NB4 (cell line): ENCODE measurements at places on chromosomes 4 and X.

DNA sequence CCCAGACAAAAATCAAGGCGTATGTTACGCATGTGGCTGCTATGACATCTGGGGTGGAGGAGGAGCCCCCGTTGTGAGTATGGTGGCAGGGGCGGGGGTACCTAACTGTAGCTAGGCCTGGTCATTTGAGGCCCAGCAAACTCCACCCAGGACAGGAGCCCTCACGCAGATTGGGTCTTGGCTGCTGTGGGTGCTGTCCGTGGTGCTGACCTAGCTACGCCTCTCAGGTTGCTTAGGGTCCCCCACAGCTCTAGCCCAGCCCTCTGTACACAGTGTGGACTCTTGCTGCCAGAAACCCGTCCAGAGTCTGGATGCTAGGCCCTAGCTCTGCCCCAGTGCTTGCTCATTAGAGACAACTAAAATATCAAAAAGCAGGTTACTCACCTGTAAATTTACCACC, 146.7 kb upstream of the PSAPL1 start:
- DNase-seq: peak; percentile 71

DNA sequence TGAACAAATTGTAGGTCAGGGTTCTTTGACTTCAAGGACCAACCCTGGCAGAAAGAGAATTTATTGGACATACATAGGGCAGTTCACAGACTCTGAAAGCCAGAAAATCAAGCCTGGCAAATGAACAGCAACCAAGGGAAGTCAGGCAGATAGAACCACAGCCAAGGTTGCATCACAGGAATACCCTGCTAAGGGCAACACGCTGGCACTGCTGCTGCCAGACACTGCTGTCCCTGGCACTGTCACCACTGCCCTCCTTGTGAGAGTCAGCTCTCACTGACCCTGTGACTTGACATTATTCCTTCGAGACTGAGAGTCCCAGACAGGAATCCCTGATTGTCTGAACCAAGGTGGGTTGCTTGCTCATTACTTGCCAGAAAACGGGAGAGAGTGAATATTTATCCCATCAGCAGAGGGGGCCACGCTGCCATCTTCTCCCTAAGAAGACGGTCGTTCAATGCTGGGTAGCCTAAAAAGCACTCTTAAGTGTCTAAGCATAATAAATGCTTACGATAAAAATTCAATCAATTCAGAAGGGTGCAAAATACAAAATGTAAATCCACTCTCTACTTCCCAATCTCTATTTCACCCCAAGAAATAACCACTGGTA, 23.2 kb upstream of the PTTG2 start:
- DNase-seq: peak; percentile 33

DNA sequence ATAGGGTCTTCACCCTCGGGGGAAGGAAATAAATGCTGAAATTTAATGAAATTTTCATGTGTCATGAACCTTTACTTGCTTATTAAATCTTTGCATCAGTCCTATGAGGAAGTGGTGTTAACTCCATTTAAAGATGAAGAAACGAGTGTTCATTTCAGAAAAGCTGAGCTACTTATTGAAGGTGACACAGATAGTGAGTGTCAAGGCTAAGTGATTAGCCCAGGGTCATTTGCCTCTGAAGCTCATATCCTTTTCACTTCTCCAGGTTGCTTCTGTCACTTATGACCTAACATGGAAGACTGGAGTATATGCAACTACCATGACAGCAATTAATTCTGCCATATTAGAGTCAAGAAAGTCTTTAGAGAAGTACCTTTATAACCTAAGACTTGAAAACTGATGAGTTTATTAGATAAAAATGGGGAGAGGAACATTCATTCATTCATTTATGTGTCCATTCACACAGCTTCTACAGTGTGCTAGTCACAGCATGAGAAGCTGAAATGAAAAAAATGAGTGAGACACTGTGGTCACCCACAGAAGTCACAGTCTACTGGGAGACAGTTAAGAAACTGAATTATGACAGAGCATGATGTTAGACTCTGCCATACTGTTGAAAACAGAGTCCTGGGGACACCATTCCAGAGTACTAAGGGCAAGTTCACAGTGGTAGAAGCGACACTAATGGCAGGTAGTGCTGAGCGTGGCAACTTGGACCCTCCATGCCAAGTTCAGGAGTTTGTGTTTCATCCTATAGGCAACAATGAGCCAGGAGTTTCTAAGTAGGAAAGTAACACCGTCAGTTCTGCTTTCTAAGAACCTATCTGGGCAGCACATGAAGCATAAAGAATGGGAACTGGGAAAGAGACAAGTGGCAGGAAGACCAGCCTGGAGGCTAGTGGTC, 21.3 kb downstream of the ALPK1 start:
- DNase-seq: no peak

DNA sequence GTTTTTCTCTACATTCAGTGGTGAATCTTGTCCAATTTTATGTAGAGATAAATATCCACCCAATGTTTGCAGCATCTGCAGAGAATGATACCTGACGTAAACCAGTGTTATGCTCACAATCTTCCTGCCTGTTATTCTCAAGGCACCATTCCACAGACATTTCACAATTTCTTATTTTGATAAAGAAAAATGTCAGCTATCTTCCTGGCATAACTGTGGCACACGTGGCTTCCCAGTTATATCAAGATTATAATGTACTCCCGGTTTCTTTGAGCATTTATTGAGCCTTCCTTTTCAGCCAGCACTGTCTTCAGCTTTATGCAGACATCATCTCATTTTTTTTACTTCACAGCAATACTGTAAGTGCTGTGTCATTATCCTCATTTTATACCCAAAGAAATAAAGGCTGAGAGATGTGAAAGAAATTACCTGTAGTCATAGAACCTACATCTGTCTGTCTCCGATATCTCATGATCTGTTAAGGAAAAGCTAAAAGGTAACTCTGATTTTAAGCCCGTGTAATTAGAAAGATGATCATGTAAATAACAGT, 1300.8 kb upstream of the TENM3 start:
- no peak for DNase-seq

DNA sequence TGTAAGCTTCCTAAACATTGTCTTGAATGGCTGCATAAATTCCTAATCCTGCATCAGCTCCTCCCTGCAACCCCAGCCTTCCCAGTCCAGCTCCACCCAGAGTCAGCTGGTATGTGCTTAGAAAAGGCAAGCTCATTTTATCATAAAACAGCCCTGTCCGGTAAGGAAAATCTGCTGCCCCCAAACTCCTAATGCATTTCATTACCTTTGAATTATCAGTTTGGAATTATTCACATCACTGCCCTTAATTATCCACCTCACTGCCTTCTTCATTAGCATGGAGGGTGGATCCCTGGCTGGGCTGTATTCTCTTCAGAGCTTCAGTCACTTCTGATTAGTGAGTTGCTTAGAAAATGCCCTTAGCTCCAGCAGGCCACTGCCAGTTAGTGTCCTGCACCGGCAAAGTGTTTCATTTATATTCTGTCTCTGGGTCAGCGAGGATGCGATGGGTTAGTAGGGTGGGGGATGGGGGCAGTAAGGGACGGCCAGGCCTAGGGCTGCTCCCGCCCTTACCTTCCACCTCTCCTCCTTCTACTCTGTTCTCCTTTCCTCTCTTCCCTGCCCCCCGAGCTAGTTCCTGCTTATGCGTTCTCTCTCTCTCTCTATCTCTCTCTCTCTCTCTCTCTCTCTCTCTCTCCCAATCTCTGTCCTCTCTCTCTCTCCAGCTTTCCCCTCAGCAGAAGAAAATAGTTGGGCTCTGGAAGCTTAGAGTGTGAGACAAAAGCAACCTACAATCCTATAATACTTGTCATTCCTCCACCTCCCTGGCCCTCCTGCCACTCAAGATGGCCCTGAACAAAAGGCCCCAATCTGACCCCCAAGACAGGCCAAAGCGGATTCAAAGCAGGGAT, 174.8 kb upstream of the KLF3 start:
- DNase-seq: no peak

GRCh38 chr4:152255437-152255836, 280.5 kb downstream of the FBXW7 start:
- peak; percentile 52 for DNase-seq

DNA sequence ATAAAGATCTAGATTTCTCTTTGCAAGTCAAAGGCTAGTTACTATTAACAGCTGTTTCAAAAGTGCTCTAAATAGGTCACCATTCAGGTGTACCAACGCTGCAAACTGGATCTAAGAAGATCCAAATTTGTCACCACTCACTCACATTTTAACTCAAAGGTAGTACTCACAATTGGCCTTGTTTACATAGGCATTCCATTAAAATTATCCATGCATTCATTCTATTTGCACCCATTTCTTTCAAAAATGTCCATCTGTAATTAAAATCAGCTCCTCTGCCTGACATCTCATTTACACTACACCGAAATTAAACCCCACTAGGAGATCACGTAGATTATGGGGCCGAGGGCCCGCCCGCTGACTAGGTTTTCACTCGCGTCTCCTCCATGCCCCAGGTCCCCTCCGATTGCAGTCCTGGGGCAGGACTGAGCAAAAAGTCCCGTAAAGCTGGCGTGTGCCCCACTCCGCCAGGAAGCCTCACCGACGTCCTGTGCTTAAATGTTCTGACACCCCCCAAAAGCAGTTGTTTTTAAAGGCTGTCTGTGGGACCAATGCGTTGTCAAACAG, 1.3 kb upstream of the ING2 start:
- DNase-seq: no peak

DNA sequence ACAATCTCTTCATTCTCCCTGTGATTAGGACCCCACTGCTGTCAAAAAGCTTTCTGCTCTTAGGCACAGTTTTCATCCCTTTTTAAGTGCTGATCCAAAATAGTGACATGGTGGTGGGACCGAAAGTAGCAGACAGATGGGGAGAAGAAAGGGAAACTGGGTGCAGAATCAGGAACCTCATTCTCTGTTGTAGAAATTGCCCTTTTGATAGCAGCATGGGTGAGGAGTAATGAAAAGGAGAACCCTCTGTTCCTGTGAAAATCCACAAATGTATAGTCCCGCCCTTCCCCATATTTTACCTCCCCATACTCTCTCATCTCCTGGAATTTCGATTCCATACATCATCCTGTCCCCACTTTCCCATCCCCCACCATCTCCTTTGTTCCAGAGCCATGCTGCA, 126.5 kb downstream of the STIM2 start:
- no peak for DNase-seq

DNA sequence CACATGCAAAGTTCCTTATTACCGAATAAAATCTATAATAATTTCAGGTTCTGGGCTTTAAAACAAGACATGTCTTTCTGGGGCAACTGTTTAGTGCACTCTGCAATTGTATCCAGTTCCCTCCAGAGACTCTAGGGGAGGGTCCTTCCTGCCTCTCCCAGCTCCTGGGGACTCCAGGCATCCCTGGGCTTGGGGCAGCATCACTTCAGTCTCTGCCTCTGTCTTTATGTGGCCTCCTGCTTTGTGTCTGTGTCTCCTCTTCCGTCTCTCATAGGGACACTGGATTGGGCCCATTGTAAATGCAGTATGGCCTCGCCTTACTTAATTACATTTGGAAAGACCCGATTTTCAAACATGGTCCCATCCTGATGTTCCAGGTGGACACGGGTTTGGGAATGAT, 10.9 kb upstream of the ASMTL start:
- no peak for DNase-seq

- no peak for DNase-seq
Measured at GRCh38 chr4:8502836-8503585, 62.4 kb downstream of the TRMT44 start.

GRCh38 chr4:108146819-108147218, 21.9 kb downstream of the LEF1 start:
- DNase-seq: no peak

DNA sequence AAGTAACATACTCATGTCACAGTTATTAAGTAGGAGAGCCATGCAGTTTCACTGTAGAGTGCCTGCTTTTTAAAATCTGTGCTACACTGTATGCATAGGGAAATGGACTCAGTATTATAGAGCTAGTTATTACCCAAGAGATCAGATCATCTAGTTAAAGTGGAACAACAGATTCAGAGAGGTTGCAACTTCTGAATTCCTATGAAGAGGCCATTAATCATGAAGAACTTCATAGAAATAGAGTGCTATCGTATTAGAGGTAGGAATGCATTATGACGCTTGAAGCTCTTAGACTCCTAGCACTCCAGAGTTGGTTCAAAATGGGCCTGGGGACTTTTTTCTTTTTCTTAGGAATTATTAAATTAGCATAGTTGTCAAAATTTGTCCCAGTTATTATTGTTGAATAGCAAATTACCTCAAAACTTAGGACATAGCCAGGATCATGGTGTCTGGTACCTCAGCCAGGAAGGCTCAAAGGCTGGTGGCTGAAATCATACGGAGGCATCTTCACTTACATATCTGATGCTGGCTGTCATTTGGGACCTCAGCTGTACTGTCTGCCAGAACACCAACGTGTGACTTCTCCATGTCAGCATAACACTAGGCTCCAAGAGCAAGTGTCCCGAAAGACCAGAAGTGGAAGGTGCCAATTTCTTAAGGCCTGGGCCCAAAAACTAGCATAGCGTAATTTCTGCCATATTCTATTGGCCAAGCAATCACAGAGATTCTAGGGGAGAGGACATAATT, 125.7 kb downstream of the STAG2 start:
- DNase-seq: no peak

DNA sequence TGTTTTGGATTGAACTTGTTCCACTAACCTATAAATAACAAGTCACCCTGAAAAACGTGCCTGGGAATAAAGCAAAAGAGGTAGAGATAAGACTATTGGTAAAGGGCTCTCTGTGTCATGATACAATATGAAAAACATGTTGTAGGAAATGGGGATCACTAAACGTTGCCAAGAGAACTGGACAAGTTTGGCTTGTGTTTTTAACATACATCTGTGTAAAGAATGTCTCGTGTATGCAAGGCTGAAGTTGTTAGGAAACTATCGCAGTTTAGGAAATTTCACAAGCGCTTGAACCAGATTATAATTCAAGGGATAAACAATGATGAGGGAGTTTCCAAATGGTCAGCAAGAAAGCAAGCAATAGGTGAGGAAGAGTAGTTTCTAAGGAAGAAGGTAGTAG, 655.8 kb downstream of the PCDH7 start:
- no peak for DNase-seq

- DNase-seq: no peak
Measured at GRCh38 chr4:89704651-89705395, 132.1 kb downstream of the SNCA start.

DNA sequence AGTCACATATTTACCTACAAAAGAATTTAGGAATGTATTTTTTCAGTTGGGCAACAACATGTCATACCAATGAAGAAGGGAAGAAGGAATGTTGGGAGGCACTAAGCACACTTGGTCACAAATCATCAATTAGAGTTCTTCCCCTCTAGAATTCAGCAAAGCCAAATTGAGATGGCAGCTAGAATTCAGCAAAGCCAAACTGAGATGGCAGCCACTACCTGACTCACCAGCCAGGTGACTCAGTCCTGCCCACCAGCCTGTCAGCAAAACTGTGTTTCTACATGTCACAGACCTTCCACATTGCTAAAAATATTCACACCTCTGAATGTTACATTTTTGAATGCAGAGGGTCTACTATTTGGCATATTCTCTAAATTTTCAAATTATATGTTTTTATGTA, 63.2 kb upstream of the NOCT start:
- DNase-seq: no peak

GRCh38 chrX:65522739-65523372, 11.7 kb downstream of the LAS1L start:
- peak; percentile 53 for DNase-seq
